AML-193 (cell line): ENCODE measurements at places on chromosomes 11 and 22.
A peak's percentile ranks its signal among the peaks of the same experiment; 100 is the strongest.

DNA sequence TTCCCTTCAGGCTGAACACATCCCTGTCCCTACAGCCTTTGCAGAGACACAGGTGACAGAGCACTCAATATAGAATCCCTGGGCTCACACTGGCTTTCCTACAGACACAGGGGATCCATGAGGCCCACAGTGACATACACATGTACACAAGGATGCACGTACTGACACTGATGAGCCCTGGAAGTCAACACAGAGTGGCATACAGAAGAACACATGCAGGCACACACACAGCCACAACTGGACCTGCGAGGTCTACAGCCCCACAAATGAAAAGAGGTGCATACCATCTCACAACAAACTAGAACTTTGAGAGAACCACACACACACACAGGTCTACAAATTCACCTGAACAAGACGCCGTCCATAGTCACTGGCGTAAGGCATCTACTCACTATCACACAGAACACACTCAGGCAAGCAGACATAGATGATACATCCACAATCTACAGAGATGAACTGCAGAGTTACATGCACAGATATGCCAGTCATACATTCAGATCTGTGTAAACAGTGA is 3.5 kb upstream of the ZNF74 start:
- DNase-seq = no peak

- DNase-seq = no peak
Measured at GRCh38 chr22:30015846-30016245, 64.4 kb upstream of the HORMAD2 start.

- no peak for DNase-seq
Measured at GRCh38 chr11:116037861-116038260, 533.6 kb upstream of the CADM1 start.

GRCh38 chr11:123799438-123799837 is 6.7 kb downstream of the OR6M1 start:
- no peak for DNase-seq

GRCh38 chr11:113131036-113131775 is 170.0 kb downstream of the NCAM1 start:
- DNase-seq = no peak

DNA sequence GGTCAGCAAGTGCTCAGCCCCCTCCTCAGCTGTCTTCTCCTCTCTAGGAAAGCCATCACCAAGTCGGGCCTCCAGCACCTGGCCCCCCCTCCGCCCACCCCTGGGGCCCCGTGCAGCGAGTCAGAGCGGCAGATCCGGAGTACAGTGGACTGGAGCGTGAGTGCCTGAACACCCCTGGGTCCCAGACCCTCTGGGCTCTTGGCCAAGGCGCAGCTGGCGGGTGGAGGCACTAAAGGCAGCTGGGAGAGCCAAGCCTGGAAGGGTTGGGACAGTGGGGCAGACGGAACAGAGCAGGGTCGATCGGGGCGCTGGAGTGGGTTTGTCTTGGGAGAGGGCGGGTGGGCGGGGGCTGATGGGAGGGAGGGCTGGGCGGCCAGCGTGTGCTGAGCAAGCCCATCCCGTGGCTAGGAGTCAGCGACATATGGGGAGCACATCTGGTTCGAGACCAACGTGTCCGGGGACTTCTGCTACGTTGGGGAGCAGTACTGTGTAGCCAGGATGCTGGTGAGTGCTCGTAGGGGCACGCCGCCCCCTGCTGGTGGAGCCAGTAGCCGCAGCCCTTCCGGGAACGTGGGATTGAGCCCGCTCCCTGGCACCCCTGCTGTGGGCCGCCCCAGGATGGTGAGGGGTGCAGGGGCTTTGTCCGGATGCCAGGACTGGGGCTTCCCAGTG is 14.1 kb upstream of the MDK start:
- no peak for DNase-seq

DNA sequence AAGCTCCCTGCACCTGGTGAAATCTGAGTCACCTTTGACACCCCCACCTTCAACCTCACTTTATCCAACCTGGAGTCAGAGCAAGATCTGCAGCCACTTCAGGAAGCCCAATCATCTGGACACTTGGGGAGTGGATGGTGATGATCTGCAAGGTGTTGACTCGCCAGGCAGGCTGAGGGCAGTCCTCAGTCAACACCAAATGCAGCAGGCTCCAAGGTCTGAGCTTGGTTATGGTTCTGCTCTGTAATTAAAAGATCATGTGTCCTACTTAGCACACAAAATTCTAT is 446.9 kb downstream of the BRD1 start:
- no peak for DNase-seq

DNA sequence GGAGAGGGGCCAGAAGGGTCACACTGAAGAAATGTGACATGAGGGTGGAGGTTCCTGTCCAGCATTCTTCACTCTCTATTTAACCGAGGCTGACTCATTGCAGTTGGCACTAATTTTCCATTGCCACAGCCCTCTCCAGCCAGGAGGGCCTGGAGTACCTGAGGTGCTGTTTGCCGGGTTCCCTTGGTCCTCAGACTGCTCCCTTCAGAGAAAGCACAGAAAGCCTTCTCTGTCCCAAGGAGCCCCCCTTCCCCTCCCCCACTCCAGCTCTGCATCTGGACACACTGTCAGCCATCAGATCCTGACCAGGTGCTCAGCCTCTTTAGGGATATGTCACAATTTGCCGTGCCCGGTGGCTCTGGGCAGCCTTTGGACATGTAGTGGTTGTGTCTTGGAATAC is 3.2 kb upstream of the C11orf91 start:
- DNase-seq = no peak

GRCh38 chr11:133026952-133027351 is 505.3 kb downstream of the OPCML start:
- no peak for DNase-seq

DNA sequence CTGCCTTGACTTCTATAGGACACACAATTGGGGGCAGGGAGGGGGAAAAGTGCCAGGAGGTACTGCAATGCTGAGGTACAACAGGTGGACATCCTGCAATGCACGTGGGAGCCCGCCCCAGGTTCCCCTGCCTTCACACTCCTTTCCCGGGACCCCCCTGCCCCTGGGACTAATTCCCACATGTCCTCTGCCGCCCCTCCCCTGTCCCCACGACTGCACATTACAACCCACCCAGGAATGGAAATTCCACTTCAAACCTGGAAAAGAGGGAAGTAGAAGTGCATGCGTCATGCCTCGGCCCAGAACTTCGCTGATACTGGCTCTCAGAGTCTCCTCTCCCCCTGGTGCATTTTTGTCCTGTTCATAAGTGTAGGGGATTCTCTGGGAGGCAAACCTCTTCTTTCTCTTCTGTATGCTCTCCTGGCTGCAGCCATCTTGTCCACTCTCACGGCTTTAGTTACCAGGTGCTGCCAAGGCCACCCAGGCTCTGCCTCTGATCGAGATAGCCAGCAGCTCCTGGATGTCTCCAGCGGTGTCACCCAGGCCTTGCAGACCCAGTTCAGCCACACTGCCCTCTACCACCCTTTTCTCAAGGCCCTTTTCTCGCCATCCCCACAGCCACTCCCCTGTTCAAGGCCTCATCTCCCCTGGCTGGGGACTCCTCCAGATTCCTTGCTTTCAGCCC is 43.7 kb downstream of the GDPD5 start:
- DNase-seq = no peak

GRCh38 chr11:19546325-19546724 is 166.3 kb upstream of the NAV2 start:
- DNase-seq = no peak

DNA sequence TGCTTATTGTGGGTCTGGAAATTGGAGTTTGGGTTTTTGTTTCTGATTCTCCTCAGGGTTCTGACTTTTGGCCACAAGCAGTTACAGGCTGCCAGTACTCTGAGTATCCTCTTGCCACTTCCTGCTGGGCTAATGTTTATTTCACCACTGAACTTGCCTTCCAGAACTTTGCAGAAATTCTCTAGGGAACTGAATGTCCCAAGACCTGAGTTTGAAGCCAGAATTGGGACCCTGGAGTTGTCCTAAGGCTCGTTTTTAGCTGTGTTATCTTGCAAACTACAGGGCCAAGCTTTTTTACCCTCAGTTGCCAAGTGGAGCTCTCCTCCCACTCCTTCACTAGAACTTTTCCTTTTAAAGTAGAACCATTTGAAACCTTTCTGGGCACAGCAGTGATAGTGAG is 89.9 kb downstream of the FAT3 start:
- no peak for DNase-seq

DNA sequence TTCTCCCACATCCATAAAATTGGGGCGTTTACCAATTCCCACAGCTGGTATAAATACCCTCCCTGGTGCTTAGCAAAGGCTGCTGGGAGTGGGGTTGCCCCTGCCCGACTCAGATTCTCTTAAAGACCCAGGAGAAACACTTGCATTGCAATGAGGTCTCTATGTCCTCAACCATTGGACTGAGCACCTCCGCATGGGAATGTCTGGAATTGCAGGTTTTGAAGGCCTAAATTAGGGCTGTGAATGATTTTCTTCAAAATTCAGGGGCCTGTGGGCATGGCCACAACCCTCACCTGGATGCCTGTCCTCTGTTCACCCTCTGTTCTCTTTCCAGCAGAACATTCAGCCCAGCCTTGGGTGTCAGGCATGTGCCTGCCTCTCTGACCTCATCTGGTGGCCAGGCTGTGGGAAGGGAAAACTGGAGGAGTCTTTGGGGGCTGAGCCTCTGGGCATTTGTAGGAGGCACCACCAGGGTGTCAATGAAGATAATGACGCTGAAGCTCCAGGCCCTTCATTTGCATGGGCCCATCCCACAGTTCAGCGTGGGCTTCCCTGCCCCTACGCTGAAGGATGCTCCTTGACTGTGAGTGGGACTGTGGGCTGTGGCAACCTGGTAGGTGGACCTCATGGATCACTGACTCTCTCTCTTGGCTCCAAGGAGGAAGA is 52.7 kb upstream of the MYEOV start:
- DNase-seq = no peak

DNA sequence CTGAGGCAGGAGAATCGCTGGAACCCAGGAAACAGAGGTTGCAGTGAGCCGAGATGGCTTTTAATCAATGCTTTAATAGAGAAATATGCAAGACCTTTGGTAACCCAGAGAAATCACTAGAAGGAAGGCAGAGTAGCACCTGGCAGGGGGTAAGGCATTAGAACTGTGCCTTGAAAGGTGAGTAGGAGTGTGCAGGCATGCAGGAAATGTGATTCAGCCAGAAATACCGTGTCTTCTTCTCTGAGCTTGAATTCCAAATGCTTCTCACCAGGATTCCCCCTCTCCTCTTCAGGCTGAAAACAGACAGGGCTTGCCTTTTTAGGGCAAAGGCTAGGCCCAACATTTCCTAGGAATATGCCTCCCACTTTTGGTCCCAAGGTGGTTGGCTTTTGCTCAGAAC is 51.0 kb downstream of the OR4D9 start:
- DNase-seq = no peak

GRCh38 chr11:83574519-83574918 is 288.4 kb upstream of the CCDC90B start:
- DNase-seq = no peak

DNA sequence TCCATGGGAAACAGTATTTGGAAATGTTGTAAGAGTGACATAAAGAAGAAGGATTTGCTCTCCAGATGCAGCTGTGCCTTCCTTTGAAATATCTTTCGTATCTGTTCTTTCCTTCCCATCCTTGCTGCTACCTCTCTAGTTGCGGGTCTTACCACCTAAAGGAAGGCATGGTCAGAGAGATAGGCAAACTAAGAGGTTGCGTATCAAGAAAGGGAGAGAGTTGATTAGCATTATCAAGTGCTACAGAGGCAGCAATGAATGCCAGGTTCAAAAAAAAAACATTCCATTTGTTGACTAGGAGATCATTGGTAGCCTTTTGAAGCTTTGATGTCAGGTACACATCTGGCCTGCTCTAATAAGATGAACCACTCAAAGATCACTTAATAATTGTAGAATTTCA is 4.6 kb downstream of the GTPBP1 start:
- no peak for DNase-seq

- no peak for DNase-seq
Measured at GRCh38 chr11:17894929-17895658, 117.8 kb downstream of the SERGEF start.

- no peak for DNase-seq
Measured at GRCh38 chr22:17172029-17172833, 13.2 kb upstream of the HDHD5 start.

GRCh38 chr11:134889832-134890231 is 477.8 kb upstream of the B3GAT1 start:
- DNase-seq = no peak

GRCh38 chr11:122205036-122205435 is 89.0 kb upstream of the BLID start:
- DNase-seq = no peak

DNA sequence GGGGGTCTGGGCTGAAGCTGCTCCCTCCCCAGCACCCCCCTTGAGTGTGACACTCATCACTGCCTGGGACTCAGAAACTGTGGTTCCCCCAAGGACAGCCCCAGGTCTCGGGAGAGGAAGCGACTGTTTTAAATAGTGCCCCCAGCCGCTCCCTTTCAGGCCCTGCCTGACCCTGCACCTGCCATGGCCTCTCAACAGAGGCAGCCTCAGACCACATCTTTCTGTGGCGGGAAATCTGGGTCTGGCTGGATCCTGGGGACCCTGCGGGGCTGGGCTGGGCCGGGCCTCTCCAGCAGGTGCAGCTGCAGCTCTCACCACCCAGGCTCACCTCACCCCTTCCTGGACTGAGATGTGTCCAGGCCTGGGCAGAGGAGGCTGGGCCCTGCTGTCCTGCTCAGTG is 3.7 kb upstream of the IGLL1 start:
- no peak for DNase-seq

- DNase-seq = no peak
Measured at GRCh38 chr11:74354036-74354435, 42.6 kb upstream of the P4HA3 start.

GRCh38 chr22:35838855-35839576 is 121.3 kb downstream of the APOL5 start:
- peak; percentile 61 for DNase-seq

GRCh38 chr11:83039566-83039965 is 32.1 kb downstream of the RAB30 start:
- no peak for DNase-seq

DNA sequence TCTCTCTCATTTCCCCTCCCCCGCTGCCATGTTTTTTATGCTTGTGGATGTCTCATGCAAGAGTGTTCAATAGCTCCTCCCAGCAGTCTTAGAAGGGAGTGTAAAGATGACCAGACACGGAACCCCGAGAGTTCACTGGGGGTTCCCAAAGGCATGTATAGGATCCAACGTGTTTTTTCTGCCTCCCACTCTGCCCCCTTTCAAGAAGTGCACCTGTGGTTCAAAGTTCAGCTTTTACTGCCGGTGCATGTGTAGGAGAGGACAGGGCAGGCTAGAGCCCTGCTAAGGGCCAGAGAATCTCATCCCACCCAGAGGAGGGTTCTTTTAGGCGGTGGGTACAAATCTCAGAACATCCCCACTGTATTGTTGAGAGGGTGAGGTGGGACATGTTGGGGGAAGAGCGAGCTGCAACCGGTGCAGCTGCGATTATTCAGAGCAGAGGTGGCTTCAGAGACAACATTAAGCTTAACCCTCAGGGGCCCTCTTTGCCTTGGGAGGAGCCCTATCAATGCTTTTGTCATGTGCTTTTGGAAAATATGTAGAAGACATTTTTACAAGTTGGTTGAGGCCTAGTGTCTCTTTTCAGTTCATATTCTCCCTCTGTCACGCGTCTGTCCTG is 14.5 kb downstream of the MIF start:
- DNase-seq = no peak

GRCh38 chr11:76156971-76157427 is 49.3 kb downstream of the WNT11 start:
- DNase-seq = no peak
